ENCODE measurements at places on chromosomes 16 and 17. TPM values are rescaled to one million over a fixed set of nuclear protein-coding genes. Genes with fewer than 3 reads are reported as not detected.
A peak's percentile ranks its signal among the peaks of the same experiment; 100 is the strongest.

The TTLL6 gene
- total RNA-seq: not detected

DNA sequence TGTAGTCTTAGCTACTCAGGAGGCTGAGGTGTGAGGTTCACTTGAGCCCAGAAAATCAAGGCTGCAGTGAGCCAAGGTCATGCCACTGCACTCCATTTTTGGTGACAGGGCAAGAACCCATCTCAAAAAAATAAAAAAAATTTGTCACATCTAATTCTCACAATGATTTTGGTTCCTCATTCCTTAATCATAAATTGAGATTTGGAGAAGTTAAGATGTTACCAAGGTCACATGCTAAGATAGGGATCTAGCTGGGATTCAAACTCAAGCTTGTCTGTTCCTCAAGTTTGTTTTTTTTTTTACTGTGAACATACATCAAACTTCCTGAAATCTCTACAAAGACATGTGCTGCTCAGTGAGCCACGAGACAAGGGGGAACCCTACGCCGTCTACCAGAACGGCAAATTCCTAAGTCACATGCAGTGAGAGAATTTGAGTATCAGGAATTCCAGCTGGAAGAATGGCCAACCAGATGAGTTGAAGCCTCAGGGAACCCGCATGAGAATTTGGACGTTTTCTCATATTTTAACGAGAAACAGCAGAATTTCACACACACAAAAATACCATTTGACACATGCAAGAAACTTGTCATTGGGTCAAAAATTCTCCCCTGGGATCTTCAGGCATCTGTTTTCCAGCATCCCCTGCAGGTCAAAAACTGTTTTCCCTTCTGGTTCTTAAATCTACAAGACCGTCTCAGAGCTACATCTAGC lies 414.1 kb upstream of the GOT2 start:
- no peaks in the 10 kb centered on the region for H3K4me1 ChIP-seq
- DNase-seq: no peak
- H3K27ac ChIP-seq: no peak overlapping the region
- no peaks in the 10 kb centered on the region for H3K36me3 ChIP-seq

- no peaks in the 10 kb centered on the region for H3K36me3 ChIP-seq
- H3K4me3 ChIP-seq: peak within 1 kb of the TSS; percentile 73
- peaks cover 46% of the 10 kb centered on the region for H3K4me1 ChIP-seq
- DNase-seq: peak; percentile 60
Measured at GRCh38 chr16:57372372-57373116, at the start of gene CX3CL1. CX3CL1 (plus strand) TSS chr16:57372490; CDS start chr16:57372569, 79 bp downstream.

The WFIKKN1 gene
- 0.14 TPM for total RNA-seq

The CSF3 gene
- total RNA-seq: not detected
